Motor neuron (in vitro differentiated cells): ENCODE measurements at places on chromosomes 13 and 19. TPM values are rescaled to one million over a fixed set of nuclear protein-coding genes. Genes with fewer than 3 reads are reported as not detected.
A peak's percentile ranks its signal among the peaks of the same experiment; 100 is the strongest.

- ATAC-seq: peak; percentile 53
Measured at GRCh38 chr19:9721861-9722260, 46.7 kb downstream of the ZNF846 start.

- ATAC-seq: no peak
Measured at GRCh38 chr13:48644951-48645350, 8.8 kb upstream of the CYSLTR2 start.

- no peak for ATAC-seq
Measured at GRCh38 chr19:18478545-18479311, 40.8 kb upstream of the ISYNA1 start.

- peak; percentile 65 for ATAC-seq
Measured at GRCh38 chr19:55443045-55443823, at the start of gene SHISA7. SHISA7 (minus strand) TSS chr19:55443300; CDS start chr19:55442863, 437 bp downstream.

DNA sequence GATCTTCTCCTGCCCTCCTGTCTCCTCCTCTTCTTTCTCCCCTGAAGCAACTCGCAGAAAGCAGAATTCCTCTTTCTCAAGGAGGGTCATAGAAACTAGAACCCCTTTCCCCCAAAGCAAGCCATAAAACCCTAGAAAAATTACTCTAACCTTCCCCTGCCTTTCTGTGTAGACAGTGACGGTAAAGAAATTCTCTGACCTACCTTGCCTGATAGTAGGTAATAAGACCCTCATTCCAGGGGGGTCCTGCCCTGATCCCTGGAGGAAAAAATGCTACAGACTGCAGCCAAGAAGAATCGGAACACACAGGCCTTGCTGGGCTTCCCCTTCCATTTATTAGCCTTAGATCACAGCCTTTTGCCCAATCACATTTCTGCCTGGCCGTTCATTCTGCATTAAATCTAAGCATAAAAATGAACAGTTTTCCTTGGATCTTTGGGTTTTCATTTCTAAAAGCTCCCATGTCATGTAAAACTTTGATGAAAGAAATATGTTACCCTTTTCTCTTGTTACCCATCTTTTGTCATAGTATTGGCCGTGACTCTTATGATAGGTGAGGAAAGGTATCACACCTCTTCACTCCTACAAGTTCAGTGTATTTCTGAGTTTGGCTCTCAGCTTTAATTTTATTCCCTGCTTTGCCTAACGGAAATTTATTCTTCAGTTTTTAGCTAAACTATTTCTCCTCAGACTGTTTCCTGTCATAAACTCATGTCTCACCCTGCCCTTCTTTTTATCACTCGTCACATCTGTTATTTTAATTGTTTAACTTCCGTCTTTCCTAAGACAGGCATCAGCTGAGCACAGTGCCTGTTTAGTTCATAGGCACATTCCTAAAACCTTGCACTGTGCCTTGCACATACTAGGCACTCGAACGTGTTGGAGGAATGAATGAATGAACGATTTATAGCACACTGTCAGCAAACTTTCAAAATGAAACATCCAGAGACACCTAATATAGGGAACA, 20.4 kb upstream of the CPB2 start:
- no peak for ATAC-seq

GRCh38 chr19:3975637-3976087, 4.8 kb upstream of the DAPK3 start:
- ATAC-seq: no peak

DNA sequence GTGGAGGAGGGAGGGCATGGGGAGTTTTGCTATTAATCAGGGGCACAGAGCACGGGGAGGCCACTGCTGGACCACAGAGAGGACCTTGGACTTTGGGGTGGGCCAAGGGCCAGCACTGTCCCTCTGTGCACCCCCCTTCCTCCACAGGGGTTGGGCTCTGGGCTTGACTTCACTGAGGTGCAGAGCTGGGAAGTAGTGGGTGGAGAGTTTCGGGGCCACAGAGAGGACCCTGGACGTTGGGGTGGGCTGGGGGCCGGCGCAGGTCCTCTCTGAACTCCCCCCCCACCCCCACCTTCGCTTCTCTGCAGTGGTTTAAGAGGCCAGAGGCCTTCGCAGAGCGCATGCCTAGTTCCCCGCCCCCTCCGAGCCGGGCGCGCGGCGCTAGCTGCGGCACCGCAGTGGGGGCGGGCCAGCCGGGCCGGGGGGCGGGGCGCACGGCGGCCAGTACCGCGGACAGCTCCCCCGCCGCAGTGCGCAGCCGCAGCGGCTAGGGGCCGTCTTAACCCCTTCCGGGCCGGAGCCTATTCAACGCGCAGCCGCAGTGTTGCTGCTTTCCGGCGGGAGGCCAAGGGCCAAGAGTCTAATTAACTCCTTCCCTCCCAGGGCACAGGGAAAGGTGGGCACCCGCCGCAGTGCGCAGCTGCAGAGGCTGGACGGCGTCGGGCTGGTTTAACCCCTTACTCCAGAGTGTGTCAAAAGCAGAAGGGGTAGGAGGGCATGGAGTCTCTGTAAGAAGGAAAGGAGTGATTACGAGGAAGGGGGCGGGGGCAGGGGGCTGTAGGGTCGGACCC, 3.7 kb downstream of the KCNC3 start:
- ATAC-seq: peak; percentile 46

DNA sequence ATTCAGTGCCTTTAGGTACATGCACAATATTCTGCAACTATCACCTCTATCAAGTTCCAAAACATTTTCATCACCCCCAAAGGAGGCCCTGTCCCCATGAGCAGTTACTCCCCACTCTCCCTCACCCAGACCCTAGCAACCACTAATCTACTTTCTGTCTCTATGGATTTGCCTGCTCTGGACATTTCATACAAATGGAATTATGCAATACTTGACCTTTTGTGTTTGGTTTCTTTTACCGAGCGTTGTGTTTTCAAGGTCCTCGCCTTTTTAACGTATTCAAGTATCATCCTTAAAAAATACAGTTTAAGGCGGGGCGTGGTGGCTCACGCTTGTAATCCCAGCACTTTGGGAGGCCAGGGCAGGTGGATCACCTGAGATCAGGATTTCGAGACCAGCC, 159.7 kb downstream of the IER2 start:
- no peak for ATAC-seq

- ATAC-seq: peak; percentile 17
Measured at GRCh38 chr13:76965759-76966421, 17.6 kb downstream of the ACOD1 start.

- ATAC-seq: no peak
Measured at GRCh38 chr13:41008349-41008980, 10.7 kb downstream of the ELF1 start.

DNA sequence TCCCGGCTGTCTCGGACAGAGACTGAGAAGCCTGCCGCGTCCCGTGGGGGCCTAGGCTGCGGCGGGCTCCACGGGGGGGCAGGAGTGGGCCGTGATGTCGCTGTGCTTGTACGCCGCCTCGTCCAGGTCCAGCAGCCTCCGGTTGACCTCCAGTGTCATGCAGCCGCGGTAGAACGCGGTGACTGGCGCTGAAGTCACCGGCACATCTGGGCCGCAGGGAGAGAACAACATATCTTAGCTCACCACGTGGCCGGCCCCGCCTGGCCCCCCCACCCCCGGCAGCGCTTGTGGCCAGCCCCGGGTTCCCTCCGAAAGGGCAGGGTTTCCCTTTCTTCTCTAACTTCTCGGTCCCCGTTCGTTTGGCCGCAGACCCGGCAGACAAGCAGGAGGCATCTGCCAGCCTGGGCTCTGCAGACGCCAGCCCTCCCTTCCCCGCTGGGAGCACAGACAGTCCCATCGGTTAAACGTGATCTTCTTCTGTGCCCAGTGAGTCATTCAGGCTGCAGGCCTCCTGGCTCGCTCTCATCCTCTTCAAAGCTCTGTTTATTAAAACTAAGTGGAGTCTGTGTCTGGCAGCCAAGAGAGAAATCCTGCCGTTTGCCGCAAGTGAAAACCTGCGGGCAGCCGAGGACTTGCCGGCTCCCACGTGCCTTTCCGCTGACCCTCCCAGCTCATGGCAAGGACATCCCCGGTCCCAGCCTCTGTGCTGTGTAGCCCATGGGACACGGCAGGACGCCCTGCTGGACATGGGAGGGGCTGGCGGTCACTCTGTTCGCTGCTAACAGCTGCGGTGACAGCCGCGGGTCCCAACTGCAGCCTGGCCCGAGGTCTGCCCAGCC, 42.8 kb downstream of the GAS6 start:
- ATAC-seq: peak; percentile 76

GRCh38 chr19:5809053-5809452, 4.2 kb downstream of the NRTN start:
- ATAC-seq: no peak

DNA sequence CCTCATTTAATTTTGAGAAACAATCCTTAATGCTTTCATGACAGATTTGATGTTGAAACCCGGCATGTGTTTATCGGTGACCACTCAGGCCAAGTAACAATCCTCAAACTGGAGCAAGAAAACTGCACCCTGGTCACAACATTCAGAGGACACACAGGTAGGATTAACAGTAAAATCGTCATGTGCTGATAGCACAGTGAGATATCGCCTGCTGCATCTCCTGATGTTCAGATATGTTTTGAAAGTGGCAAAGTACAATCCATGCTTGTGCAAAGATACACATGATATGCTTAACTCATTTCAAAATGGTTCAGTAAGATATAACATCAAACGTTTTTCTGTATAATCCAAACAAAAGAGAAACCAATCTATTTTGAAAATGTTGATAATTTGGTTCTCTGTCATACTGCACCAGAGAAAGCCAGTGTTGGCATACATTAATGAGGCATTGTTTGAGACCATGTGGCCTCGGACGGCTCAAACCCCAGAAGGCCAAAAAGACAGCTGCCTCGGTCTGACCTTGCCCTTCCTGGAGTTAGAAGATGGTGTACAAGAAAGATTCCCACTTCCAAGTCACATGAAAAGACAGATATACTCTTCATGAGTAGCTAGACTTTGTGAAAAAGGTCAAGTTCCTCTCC, 76.2 kb downstream of the DHRS12 start:
- no peak for ATAC-seq

DNA sequence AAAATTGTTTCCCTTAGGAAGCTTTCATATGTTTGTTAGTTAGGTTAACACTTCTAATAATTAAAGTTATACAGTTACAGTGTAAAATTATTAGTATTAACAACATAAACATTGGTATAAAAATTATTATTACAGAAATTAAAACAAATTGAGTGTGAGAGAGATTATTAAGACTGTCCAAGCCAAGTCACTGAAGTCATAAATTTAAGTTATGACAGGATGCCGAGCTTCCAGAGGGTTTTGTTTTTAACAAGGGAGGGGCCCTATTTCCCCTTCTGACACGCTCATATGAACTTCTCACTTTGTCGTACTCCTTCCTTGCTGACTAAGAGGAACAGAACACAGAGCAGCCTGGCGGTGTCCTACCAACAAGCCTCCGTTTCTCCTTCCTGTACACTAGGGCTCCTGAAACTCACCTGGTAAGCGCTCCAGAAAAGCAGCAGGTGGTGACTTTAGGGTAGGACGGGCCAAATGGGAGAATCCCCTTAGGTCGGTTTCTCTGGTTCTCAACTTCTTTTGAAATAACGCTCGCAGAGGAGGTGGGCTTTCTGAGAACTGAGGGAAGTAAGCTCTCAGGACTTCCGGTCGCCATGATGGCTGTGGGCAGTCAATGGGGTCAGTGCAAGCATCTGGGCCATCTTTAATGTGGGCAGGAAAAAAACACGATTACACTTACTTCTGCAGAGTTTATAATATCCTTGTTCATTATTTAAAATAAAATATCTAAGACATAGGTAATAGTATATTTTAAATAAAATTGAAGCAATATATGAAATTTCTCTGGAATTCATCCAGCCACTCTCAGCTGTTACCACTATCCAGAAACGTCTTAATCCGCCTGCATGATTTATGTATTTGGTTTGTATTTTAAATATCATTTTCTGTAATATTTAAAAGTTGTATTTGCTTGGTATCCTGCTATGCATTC, at the start of gene CARD8:
Gene CARD8 (minus strand): TSS at position 537 of the 928 bp plus-strand sequence. CDS start 14,892 bp downstream, outside the sequence.
- peak; percentile 95 for ATAC-seq

- no peak for ATAC-seq
Measured at GRCh38 chr19:52114691-52115090, 19.1 kb upstream of the ZNF841 start.

- ATAC-seq: no peak
Measured at GRCh38 chr19:22595918-22596341, 38.2 kb upstream of the ZNF492 start.

GRCh38 chr19:55678121-55678671, 3.2 kb downstream of the EPN1 start:
- no peak for ATAC-seq

- peak; percentile 62 for ATAC-seq
Measured at GRCh38 chr19:35528218-35529038, at the start of gene SBSN. SBSN (minus strand) TSS chr19:35528311; CDS start chr19:35528281, 30 bp downstream.

- ATAC-seq: peak; percentile 32
Measured at GRCh38 chr13:45102136-45102507, 18.2 kb upstream of the GTF2F2 start.

DNA sequence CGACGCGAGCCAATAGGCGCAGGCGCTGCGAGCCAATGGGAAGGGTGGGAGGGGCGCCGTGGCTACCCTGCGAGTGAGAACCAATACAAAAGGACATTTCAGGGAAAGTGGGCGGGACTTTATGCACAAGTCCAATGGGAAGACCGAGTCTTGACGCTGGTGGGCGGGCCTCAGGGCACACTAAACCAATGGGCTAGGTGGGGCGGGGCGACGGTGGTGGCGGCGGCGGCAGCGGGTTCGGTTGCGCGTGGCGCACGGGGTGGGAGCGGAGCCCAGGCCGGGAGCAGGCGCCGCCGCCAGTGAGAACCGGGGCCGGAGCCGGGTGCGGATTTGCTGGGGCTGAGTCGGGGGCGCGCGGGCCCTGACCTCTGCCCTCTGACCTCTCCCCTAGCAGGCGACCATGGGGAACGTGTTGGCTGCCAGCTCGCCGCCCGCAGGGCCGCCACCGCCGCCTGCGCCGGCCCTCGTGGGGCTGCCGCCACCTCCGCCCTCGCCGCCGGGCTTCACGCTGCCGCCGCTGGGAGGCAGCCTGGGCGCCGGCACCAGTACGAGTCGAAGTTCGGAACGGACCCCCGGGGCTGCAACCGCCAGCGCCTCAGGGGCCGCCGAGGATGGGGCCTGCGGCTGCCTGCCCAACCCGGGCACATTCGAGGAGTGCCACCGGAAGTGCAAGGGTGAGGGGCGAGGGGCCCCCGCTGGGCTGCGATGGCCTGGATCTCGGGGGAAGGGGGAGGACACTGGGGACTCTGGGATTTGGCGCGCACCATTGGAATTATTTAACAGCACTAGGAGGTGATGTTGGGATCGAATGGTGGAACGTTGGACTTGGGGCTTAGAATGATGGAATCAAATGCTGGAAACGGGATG, at the start of gene TOMM40:
Gene TOMM40 (plus strand): TSS at position 239 of the 867 bp plus-strand sequence. CDS start 162 bp downstream, at position 401.
- ATAC-seq: no peak

GRCh38 chr13:66440938-66441337, 789.2 kb downstream of the PCDH9 start:
- ATAC-seq: no peak

Gene GPR183
- 0.76 and 1.1 TPM in 2 replicates for total RNA-seq

Gene TRPC4
- total RNA-seq: 7.3 and 7.4 TPM in 2 replicates

Gene CEACAM21
- total RNA-seq: not detected in 2 replicates

Gene CCDC194
- 1.5 TPM in 1 of 2 replicates, not detected in the other for total RNA-seq

Gene PRR19
- total RNA-seq: 0.97 and 1.6 TPM in 2 replicates

Gene TJP3
- 1.2 TPM in 1 of 2 replicates, not detected in the other for total RNA-seq
